Bronchial smooth muscle cell (primary cell): ENCODE measurements at places on chromosomes 12 and 14. TPM values are rescaled to one million over a fixed set of nuclear protein-coding genes. Genes with fewer than 3 reads are reported as not detected.

The RIPK3 gene
- 2.5 and 6.2 TPM in 2 replicates for total RNA-seq

The DIO2 gene
- 11.5 and 24.3 TPM in 2 replicates for total RNA-seq

The DHRS4L2 gene
- 21.6 and 26.6 TPM in 2 replicates for total RNA-seq

The GPR84 gene
- not detected in 2 replicates for total RNA-seq

The ERP27 gene
- total RNA-seq = not detected in 2 replicates

The PTPRO gene
- total RNA-seq = 0.17 and 0.32 TPM in 2 replicates

The NELL2 gene
- total RNA-seq = under 0.01 TPM in 1 of 2 replicates, not detected in the other

The TTC9 gene
- under 0.01 TPM in 2 replicates for total RNA-seq

The SOAT2 gene
- 0.16 and 0.17 TPM in 2 replicates for total RNA-seq

The TRPV4 gene
- 1.1 and 2.4 TPM in 2 replicates for total RNA-seq

The KCNMB4 gene
- 0.16 and 0.43 TPM in 2 replicates for total RNA-seq

The KRT81 gene
- under 0.01 TPM in 1 of 2 replicates, not detected in the other for total RNA-seq
